ENCODE measurements at places on chromosomes 7 and 10.

- DNase-seq: no peak
Measured at GRCh38 chr10:124157271-124157681, 63.9 kb upstream of the CHST15 start.

GRCh38 chr7:471866-472639 is 47.6 kb downstream of the PDGFA start:
- no peak for DNase-seq

DNA sequence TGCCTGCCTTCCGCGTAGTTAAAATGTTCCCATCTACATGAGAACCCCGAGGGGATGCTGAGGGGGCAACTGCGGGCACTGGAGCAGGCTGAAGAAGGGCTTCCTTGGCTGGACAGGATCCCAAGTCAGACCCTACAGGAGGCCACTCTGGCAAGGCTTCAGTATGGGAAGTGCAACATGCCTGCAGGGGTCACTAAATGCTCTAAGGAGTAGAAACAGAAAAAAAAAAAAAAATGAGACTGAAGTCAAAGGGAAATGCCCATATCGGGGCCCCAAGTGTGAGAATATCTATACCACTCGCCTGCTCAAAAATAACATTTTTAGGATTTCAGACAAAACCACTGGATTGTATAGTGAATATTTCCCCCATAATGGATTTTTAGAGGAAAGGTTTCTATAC is 33.5 kb downstream of the FAM204A start:
- DNase-seq: no peak

DNA sequence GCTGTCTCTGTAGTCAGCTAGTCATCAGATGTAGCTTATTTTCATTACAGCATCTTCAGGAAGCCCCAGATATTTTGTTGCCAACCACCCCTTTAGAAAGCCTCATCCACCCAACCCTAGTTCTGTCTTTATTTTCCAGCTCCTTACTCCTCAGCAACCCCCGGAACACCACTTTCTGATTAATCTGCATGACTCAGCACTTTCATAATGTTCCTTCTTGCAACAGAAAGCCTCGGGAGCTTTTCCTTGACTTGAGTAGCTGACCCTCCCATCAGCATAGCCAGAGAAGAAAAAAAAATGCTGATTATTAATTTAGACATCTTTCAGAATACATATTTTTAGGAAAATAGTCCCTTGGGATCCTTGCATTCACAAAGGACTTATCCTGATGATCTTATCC is 244.0 kb upstream of the CXCL12 start:
- DNase-seq: no peak

DNA sequence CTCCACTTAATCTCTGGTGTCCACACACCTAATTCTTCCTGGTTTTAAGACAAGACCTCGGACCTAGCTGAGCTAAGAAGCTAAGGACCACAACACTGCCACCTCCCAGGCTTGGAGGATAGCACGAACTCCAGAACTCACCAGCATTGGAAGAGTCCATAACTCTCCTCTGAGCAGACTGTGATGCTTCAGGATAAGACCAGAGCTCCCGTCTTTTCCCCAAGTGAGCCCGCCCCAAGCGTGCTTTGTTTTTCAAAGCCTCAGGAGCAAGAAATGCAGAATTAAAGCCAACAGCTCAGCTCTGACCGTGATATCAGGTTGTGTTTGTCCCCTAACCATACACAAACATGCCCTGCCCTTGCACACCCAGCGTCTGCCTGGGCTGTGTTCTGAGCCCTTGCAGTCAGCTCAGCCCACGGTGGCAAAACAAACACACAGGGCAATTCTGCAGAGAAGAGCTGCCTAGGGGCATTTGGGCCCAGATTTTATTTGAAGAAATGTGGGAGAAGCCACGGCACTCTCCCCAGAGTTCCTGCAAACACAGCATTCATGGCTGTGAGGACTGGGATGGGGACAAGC is 145.4 kb downstream of the WDR11 start:
- no peak for DNase-seq

DNA sequence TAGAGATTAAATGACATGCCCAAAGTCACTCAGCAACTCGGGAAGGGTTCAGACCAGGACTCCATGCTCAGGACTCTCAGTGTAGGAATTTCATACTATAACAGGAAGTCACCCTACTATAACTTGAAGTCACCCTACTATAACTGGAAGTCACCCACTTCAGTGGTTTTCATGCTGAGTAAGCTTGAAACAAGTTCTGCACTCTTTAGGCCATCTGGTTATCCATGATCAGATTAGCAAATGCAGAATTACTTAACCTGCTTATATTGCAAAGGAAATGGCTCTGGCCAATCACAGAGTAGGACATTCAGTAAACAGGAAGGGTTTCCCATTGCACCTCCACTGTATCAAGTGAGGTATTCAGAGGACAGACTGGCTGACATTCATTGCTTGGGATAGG is 1240.4 kb downstream of the GATA3 start:
- no peak for DNase-seq

- no peak for DNase-seq
Measured at GRCh38 chr10:62115842-62116241, 152.8 kb downstream of the RTKN2 start.

DNA sequence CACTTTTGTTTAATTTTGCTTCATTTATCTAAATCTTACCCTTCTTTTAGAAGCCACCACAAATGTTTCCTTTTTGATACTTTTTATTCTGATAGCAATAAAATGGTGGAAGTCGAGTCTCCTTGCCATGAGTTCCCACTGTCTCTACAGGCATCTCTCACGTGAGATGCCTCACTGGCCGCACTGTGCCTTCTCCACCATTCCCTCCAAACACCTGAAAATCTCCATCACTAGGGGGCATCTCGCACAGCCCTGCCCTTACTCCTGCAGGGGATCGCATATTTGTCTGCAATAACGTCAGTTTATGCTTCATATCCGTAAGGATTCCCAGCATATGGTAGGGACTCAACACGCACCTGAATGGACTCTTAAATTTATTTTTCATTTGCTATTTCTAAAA is 56.3 kb upstream of the NCAPG2 start:
- no peak for DNase-seq

DNA sequence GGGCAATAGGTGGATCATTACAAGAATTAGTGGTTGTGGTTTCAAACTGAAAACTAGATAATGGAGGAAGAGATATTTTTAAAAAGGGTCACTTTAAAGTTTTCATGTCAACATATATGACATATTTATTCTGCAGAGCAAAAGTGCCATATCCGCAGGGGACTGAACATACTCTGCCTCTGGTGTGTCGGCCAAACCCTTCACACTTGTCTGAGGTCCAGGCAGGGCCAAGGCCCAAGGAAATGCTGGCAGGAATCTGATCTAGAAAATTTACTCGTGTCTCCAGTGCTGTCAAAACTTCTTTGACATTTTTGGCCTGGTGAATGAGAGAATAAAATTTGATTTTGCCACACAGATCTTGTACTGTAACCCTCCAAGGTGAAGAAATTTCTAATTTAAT is 562.3 kb downstream of the CCSER2 start:
- DNase-seq: no peak

GRCh38 chr7:90629297-90629918 is 33.3 kb downstream of the CDK14 start:
- DNase-seq: no peak

DNA sequence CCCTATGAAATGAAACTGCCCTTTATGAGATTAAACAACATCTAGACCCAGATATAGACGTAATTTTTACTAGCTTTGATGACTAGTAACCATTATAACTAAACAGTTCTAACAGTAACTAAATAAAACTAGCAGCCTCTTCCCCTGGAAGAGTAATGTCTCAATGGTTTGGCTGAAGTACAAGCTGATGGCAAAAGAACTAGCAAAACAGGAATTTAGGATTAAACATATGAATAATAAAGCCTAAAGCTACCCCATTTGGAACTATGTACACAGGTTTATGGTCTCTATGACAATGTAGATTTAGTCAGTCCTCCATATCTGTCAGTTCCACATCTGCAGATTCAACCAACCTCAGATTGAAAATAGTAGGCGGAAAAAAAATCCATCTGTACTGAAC is 6.4 kb downstream of the DPY19L1 start:
- DNase-seq: no peak

- DNase-seq: no peak
Measured at GRCh38 chr7:51237446-51238133, 79.0 kb downstream of the COBL start.

GRCh38 chr7:153383781-153384180 is 624.2 kb downstream of the ACTR3B start:
- DNase-seq: no peak

Data from activated CD8-positive, alpha-beta memory T cell treated with anti-CD3 and anti-CD28 coated beads, Interleukin-2, amount 50 U/mL, for 48 hours (primary cell).